ENCODE measurements at places on chromosomes 5 and 9. TPM values are rescaled to one million over a fixed set of nuclear protein-coding genes. Genes with fewer than 3 reads are reported as not detected.
A peak's percentile ranks its signal among the peaks of the same experiment; 100 is the strongest.

CDH10 gene
- total RNA-seq: 1.5 TPM

DNA sequence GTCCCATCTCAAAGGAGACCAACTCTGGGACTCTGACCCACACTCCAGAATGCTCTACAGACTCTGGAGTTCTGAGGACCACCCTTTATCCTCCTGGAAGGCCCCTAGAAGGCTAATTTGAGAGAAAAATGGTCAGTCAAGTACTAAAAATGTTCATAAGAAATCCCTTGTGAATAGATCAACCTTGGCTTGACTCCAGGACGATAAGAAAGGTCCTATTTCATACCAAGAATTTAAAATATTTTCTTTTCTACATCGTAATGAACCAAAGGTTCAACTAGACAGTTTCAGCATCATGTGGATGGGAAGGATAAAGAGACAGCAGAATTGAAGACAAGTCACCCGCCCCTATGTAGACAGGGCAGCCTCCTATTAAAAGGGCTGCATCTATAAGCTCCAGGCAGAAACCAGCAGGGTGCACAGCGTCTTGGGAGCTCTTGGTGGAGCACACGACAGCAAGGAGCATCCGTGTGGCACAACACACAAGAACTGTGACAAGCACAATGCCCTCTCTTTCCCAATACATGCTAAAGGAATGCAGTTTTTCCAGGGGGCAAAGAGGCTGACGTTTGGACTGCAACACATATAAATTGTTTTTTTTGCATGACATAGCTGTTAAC, 38.3 kb downstream of the RASEF start:
- DNase-seq: no peak

DNA sequence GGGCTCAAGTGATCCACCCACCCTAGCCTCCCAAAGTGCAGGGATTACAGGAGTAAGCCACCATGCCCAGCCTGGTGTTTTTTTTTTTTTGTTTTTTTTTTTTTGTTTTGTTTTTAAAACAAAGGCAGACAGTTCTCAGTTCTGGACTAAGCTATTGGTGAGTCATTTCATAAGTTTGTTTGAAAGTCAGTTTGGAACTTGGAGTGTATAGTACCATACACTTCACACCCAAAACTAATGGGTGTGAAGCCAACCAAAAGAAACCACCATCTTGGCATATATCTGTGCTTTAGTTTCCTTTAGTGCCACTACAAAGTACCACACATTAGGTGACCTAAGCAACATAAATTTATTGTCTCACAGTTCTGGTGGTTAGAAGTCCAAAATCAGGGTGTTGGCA, 13.4 kb downstream of the MAST4 start:
- no peak for DNase-seq

DNAI1 gene
- not detected for total RNA-seq

DNA sequence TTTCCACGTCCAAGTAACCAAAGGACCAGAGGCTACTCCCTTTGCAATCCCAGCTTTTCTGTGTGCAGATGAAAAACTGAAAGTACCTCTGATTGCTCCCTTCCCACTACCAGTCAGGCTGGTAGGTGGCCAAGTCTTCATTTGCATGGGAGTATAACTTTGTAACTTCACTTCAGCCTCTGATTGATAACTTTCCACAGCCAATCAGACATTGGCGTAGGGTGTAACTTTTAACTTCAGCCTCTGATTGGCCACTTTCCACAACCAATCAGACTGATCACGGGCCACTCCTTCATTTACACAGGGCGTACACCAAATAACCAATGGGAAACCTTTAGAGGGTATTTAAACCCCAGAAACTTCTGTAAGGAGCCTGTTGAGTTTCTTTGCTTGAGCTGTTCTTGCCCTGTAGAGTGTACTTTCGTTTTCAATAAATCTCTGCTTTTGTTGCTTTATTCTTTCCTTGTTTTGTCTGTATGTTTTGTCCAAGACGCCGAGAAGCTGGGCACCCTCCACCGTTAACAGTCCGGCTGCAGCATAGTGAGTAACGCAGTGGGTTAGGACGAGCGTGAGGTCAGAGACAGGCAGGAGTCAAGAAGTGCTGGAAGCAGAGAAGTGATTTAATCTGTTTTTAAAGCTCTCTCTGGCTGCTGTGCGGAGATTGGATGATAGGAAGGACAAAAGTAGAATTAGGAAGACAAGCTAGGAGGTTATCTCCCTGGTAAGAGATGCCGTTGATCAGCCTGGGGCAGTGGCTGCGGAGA, 3.5 kb upstream of the EXOSC2 start:
- DNase-seq: peak; percentile 89

FBN2 gene
- 138 TPM for total RNA-seq

GRCh38 chr5:52915176-52915875, 73.8 kb upstream of the ITGA2 start:
- DNase-seq: no peak

- no peak for DNase-seq
These were observed 13.4 kb downstream of the FBXO10 start for GRCh38 chr9:37562826-37563225.

GRCh38 chr5:10856683-10857337, 95.8 kb upstream of the DAP start:
- no peak for DNase-seq

GRCh38 chr9:121567500-121568342, 68.1 kb upstream of the GGTA1 start:
- DNase-seq: no peak

ENTREP1 gene
- 11.6 TPM for total RNA-seq

DNA sequence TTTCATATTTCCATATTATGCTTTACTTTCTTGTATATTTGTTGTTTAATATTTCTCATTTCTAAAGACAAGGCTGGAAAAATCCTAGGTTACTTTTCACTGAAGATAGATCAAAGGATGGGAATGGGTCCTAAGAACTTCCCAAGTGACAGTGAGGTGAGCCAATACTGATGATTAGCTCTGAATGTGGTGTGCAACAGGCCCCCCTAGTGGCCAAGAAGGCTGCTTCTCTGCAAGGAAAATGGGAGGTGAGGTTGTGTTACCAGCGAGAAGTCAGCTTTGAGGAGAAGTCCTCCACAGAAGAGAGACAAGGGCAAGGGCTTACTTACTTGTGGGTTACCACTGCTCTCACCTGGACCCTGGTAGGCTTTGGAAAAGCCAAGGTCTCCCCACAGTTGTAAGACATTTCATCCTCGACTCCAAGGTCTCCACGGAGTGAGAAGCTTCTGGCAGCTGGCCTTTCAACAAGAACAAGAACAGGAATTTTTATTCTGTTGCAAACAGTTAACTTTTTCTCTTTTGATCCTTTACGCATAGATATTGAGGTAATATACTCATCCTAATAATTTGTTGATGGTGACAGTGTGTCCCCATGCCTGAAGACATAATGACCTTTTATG, 69.9 kb downstream of the MAMDC2 start:
- DNase-seq: no peak

CDC14B gene
- total RNA-seq: 27.8 TPM

GRCh38 chr9:131977109-131977838, 102.4 kb downstream of the MED27 start:
- no peak for DNase-seq

LRRC26 gene
- not detected for total RNA-seq

DNA sequence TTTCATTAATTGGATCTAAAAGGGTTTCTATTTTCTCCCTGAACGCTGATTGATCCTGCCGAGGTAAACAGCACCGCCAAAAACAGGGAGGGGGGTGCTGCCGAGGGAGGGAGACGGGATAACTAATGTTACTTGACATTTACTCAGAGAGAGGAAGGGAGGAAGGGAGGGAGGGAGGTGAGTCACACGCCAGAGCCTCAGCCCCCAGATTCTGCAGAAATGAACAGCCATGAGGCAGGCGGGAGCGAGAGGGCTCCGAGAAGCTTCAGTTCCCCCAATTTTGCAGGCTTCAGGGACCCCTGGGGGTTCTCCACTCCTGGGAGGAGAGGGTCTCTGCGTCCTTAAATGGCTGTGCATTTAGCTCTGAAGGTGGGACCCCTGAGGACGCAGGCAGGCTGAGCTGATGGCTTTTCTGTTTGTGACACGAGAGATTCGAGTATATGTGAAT, 59.1 kb upstream of the IER5L start:
- DNase-seq: no peak

DNA sequence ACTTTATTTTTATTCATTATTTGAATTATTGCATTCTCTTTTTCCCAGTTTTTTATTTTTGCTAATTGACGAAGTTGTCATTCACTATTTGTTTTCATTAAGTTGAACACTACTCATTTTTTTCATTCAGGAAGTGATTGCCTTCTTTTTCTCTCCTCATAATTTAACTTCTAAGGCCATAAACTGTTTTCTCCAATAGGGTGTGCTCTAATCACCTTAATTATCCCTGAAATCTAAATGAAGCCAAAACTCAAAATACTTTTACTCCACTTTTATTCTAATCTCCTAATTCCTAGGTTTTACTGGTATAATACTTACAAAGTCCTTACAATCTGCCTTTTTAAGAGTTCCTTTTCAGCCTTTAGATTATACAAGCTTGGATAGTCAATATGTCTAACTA, 2.9 kb upstream of the OR13C2 start:
- no peak for DNase-seq

DNA sequence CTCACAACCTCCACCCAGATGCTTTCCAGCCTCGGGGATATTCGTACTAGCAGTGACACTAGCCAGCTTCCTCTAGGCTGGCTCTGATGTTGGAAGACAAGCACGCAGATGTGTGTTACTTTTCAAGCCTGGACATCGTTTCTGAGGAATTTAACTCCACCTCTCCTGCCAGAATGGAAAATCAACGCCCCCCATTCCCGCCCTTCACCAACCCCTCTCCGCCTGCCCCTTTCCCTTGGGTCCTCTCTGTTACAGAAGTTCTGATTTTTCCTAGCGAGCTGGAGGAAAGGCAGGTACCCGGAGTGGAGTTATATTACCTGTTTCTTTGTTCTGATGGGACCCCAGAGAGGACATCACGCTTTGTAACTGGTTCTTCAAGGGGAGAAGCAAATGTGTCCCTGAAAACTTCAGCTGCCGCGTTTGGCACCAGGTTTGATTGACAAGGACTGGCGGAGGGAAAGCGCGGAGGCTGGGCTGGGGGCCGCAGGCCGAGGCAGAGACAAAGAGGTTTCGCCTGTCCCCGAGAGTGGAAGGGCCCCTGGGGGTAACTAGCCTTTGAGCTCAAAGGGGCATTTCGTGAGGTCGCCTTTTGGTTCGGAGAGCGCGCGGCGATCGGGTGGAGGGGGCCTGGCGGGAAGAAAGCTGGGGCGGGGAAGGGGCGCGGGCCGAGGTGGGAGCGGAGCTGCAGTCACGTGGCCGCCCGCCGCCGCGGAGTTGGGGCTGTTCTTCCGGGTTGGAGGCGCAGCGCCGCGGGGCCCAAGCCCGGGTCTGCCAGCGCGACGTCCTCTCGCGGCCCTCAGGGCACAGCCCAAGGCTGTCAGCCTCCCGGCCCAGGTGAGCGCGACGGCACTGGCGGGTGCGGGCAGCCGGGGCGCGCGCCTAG, at the start of gene NNT:
TSS of gene NNT (plus strand) at position 720 of the 883 bp plus-strand sequence. CDS start 6,016 bp downstream, outside the sequence.
- peak; percentile 32 for DNase-seq

DNA sequence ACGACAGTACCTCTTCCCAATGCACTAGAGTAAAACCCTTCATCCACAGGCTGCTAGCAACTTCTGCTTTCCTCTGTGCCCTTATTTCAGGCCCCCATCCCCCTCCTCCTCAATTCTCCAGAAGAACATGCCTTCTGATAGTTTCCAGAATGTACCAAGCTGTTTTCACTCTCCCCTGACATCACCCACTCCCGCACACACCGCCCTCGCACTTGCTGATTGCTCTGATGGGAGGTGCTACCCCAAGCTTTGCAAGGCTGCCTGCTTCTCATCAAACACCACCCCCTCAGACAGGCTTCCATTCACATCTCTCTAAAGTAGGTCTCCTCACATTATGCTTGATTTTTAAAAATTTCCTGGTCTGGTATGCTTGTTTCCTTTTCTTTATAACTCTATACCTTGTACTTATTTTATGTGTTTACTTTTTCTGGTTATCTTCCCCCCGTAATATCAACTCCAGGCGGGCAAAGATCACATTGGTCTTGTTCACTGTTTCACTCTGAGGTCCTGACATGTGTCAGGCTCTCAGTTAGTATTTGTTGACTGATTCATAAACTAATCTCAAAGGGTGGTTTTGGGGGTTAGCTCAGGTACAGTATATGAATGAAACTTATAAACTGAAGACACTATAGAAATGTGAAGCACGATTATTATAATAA, 91.0 kb upstream of the C9orf72 start:
- DNase-seq: no peak

- no peak for DNase-seq
These were observed 3.6 kb downstream of the PTRH1 start for GRCh38 chr9:127711831-127712274.

DNA sequence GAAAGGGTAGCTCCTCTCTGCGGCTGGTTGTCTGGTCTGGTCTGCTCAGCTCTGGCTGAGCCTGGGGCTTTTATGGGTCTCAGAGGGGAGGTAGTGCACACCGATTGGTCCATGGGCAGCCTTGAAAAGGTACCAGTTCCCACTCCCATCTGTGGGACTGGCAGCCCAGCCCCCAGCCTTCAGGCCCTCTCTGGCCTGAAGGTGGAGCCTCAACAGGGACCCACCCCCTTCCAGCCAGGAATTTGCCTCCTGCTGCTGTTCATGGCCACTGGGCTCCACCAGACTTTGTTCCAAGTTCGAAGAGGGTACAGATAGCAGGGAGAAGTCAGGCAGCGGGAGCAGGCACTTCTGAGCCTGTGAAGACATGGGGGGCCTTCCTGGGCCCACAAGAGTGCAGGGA, 165.3 kb upstream of the SLC27A6 start:
- no peak for DNase-seq

- DNase-seq: no peak
These were observed 489.3 kb downstream of the ANXA1 start for GRCh38 chr9:73640971-73641370.

- DNase-seq: no peak
These were observed 141.4 kb downstream of the AOPEP start for GRCh38 chr9:94867842-94868312.

REEP2 gene
- total RNA-seq: 5.3 TPM

- DNase-seq: no peak
These were observed 73.9 kb downstream of the GOLPH3 start for GRCh38 chr5:32100230-32100629.

DNA sequence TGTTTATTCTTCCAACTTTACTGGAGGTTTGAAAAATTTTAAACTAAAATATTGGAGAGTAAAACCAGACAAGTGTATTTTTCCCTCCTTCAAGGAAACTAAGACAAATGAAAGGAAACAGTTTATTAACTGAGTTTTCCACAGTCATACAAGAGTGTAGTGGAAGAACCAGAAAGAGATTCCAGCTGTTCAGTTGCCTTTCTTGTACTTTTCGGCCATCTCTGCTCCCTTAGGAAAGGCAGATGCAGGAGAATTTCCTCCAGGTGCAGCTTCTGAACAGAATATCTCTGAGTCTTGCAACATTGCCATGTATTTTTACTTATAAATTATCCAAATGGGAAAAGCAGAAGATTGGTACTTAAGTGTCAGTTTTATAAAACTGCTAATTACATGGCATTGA, 217.1 kb downstream of the MAST4 start:
- DNase-seq: no peak

- DNase-seq: no peak
These were observed 294.8 kb upstream of the KLF4 start for GRCh38 chr9:107784235-107784958.

SPINK5 gene
- total RNA-seq: 0.21 TPM

GRCh38 chr5:78102500-78102899, 192.0 kb downstream of the AP3B1 start:
- DNase-seq: no peak

GRCh38 chr9:14222149-14222835, 91.6 kb downstream of the NFIB start:
- no peak for DNase-seq

ZDHHC11 gene
- total RNA-seq: 9.3 TPM
